ENCODE measurements at places on chromosomes 1 and 21. TPM values are rescaled to one million over a fixed set of nuclear protein-coding genes. Genes with fewer than 3 reads are reported as not detected.

Gene MX2
- polyA plus RNA-seq: 33.4 TPM

Gene CRNN
- polyA plus RNA-seq: 0.31 TPM

Gene ZNF593OS
- polyA plus RNA-seq: 0.29 TPM

Gene DCDC2B
- 3.5 TPM for polyA plus RNA-seq

Gene RXRG
- 1.8 TPM for polyA plus RNA-seq

GRCh38 chr1:64051796-64052195 lies 151.6 kb upstream of the UBE2U start:
- peak; percentile 46 for DNase-seq

GRCh38 chr21:42495765-42496119 lies 282 bp downstream of the RSPH1 start:
- DNase-seq: no peak

DNA sequence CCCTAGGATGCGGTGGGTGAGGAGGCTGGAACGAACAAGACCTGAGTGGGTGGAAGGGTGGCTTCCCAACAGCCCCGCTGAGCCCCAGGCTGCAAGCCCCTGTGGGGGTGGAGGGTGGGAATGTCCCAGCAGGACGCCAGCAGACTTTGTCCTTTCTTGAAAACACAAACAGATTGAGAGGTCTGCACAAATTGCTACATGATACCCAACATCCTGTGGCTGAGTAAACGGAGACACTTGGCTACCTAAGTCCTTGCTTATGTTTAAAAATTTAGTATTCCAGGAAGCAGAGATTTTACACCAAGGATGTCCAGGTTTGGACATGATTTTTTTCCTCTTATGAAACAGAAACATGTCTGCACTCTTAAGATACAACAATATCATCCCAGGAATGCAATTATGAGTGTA lies 11.8 kb upstream of the F3 start:
- no peak for DNase-seq

DNA sequence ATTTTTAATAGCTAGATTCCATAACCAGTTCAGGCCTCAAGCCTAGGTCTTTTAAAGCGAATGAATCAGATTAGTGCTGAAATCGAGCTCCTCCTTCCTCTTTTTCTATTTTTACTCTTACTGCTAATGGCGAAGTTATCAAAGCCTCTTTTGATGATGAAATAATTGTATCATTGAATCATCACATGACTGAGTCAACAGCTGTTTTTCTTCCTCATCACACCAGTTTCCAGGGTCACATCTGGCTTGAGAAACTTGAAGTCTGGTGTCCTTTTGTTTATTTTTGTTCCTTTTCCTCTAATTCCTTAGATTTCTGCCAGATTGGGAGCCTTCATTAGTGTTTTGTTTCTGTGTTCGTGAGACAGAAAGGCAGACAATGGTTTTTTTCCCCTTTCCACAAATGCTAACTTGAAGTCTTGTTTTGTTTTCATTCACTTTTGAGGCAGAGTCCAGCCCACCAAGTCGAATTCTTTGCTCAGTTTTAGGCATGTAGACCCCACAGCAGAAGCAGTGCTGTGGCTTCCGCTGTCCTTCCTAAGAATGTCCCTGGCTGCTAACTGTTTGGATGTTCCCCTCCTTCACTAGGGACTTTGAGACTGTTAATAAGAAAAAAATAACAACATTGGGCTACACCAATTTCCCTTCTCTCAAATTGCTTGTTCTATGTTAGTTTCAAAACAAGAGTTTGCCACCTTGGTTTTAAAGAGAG lies 51.9 kb upstream of the FMOD start:
- DNase-seq: peak; percentile 99

DNA sequence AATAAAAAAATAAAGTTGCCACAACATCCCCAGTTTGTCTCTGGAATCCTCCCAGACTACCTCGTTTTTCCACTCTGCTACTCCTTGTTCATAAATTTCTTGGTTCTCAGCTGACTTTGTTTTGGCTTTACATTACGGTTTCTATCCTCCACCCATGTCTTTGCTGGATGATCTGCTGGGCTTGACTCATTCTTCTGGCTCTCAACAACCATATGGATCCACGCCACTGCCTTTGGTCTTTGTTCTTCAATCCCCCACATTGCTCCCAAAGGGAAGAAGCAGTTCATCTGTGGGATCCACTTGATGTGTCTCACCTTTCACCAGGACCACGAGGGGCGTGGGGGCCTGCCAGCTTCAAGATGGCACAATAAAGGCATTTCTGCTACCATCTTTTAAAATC lies 67.1 kb upstream of the NBL1 start:
- no peak for DNase-seq

DNA sequence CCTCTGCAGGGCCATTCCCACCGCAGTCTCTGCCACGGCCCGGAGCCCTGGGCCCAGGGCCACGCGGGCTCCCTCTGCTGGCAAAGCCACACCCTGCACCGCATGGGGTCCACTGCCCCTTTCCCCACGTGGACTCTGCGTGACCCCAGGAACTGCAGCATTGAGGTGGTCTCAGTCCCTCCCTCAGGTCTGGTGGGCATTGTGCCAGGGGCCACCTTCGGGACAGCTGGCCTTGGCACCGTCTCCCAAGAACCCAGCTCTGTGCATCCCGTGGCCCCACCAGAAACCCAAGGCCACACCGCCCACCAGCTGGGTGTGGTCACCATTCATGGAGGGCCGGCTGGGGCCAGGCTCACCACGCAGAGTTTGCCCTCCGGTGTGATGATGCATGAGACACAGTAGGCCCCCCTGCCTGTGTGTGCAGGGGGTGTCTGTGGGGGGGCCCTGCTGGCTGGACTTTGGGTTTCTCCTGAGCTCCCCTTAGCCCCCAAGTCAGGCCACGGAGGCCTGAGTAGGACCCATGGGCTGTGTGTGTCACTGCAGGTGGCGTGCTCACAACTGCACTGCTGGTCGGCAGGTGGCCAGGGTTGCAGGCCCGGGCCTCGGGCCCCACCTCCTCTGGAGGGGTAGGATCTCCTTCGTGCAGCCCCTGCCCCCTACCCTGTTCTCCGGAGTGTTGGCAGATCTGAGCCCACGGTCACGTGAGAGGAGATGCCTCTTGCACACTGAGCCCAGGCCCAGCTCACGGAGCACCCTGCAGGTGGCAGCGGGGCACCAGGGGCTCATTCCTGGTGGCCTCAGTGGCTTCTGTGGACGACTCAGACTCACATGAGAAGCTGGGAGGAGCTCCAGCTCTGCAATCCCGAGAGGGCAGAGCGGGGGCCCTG lies 5.8 kb downstream of the VWA1 start:
- peak; percentile 63 for DNase-seq

DNA sequence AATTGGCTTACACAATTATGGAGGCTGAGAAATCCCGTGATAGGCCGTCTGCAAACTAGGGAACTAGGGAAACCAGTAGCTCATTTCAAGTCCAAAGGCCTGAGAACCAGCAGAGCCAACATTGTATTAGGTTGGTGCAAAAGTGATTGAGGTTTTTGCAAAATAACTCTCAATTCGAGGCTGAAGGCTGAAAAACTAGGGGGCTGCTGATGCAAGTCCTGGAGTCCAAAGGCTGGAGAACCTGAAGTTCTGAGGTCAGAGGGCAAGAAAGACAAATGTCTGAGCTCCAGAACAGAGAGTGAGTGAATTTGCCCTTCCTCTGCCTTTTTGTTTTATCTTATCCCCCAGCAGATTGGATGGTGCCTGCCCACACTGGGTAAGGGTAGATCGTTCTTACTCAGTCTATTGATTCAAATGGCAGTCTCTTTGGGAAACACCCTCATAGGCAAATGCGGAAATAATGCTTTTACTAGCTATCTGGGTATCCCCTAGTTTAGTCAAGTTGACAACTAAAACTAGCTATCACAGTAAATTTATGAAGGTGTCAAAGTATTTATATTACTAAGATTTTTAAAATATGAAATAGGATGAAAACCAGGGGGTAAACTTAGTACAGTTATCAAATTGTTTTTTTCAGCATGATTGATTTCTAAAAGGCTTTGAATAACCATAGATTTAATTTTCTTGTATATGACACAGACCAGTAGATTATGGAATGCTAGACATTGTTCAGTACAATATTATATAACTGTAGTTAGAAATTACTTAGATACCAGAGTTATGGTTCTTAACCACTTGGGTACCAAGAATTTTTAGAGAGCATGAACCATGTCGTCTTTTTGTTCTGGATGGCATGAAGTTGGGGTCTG lies 15.4 kb downstream of the RABGAP1L start:
- DNase-seq: no peak

- no peak for DNase-seq
Observed at GRCh38 chr1:158821723-158822122, 9.4 kb upstream of the MNDA start.

GRCh38 chr1:223423641-223424233 lies 30.5 kb downstream of the CCDC185 start:
- no peak for DNase-seq

DNA sequence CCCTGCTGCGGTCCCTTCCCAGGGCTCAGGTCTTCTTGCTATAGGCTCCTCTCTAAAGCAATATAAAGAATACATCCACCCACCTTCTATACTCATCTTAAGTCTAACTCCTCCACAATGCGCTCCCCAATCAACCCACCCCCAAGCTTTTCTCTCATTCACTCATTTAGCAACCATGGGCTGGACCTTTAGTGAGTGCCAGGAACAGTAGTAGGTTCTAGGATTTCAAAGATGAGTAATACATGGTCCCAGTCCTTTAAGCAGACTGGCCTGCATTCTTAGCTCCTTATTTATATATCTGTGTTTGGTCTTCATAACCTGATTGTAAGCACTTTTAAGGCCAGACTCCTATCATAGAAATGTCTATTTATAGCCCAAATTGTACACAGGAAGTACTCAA lies 5.9 kb downstream of the CAMK1G start:
- DNase-seq: no peak

DNA sequence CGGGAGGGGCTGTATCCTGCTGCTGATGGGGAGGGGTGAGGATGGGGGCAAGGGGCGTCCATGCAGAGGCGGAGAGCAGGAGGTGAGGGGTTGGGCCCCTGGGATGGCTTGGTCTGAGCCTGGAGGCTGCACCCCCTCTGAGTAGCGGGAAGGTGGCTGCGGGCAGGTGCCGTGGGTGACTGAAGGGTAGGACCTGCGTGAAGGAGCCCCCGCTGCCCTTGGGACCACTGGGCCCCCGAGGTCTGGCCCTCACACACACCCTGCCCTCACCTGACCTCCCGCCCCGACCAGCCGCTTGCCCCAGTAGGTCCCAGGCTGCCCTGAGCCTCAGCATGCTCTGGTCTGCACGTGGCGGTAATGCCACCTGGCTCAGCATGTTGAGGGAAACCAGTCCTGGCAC lies 12.8 kb upstream of the SKI start:
- DNase-seq: no peak

GRCh38 chr1:243507001-243507671 lies 251.3 kb downstream of the SDCCAG8 start:
- DNase-seq: no peak

DNA sequence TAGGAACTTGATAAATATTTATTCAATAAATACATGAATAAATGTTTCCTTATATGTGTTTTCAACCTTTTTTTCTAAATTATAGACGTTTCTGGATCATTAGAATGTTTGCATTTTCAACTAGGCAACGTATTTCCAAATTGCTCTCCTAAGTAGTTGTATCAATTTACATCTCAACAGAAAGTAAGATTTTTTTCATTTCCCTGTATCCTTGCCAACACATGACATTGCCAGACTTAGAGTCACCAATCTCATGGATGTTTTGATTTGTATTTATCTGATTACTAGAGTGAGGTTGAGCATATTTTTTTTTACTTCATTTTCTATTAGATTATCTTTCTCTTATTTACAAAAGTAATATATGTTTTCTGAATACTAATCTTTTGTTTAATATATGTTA lies 22.2 kb upstream of the SMG7 start:
- no peak for DNase-seq
